ENCODE measurements at places on chromosomes 12 and 14.

GRCh38 chr12:57497223-57498131 is 9.6 kb downstream of the MARS1 start:
- no peak for DNase-seq

- DNase-seq: no peak
Measured at GRCh38 chr12:14931359-14931758, 7.0 kb downstream of the ERP27 start.

DNA sequence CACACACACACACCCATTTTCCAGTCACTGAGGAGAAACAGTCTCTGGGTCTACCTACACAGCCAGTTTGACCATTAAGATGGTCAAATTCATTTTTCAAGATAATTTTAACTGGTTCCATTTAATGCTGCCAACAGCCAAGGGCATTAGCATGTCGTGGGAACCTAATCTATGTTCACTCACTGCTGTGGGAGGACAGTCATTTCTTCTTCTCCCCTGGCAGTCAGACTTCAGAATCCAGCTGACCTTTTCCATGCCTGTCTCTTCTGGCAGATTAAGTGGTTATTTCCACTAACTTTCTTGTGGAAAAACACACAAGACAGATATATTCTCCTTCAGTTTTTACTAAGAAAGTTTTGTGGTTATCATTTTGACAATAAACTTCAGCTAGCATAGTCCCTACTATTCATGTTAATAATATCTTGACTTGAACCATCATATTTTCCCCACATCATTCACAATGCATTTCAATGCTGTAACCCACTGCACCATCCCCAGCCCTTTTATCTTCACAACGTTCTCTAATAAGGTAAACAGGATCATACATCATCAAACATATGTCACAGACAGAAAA is 82.2 kb downstream of the DAD1 start:
- DNase-seq: no peak

- DNase-seq: no peak
Measured at GRCh38 chr14:76863724-76864407, 37.7 kb downstream of the LRRC74A start.

DNA sequence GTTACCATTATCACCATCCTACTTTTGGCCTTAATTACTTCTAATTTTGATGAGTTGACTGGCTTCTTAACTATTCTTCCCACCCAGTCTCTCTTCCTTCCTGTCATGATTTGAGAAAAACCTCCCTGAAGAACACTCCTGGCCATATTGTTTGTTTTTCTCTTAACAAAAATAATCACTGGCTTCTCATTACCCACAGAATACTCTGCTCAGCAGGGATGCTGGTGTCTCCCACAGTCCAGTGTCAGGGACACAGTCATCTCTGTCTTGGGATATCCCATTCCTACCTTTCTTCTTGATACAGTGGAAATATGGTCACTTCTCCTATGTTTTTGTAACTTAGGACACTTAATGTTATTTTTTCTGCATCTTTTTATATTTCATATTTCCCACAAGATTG is 103.7 kb downstream of the SRGAP1 start:
- no peak for DNase-seq

DNA sequence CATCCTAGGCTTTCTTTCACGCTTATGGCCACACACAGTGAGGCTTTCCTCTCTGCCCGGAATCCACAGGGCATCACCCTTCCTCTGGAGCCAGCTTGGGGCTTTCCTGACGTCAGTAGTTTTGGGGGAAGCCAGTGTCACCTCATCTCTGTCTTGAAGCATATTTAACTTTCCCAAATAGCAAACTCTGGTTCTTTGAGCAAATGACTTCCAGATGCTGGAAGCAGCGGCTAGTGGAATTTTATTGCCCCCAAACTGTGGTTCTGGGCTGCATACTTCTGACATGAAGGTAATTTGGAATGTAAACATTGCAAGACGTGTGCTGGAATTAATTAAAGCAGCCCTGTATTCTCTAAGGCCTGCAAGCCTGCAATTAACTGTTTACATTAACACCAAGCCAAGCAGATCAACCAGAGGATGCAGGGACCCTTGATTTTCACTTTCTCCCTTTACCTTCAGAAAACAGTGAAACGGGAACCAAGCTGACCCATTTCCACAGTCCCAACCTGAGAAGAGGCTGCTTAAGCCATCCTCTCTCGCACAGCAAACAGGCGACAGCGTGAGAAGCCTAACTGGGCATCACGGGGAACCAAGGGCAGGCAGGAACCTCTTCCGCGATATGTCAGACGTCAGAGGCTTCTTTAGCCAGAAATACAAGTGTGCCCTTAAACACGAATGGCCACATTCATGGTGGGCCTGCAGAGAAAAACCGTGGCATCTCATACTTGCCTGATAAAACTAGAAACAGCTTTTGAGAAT is 258.4 kb downstream of the CACNA1C start:
- no peak for DNase-seq
